ENCODE measurements at places on chromosomes 16 and 17.

DNA sequence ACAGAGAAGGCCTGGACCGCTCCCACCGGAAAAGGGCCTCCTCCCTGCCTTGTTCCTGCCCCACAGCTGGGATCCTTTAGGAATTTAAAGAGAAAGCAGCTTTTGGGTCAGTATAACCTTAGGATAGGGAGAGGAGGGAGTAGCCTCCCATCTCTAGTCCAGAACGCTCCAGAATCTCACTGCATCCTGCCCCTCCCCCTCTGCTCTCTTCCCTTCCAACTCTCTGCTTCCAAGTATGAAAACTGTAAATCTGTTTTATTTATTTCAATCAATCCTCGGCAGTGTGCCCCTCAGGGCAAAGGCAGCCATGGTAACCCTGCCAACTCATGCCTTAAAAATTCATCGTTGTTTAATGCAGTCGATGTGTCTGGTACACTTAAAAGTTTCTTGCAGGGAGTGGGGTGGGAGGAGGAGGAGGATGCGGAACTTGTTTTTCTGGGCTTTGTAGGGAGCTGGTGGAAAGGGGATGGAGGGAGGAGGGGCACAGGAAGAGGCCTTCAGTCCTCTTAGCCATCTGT, 21.2 kb upstream of the MTSS2 start:
- no peak for DNase-seq

GRCh38 chr17:81153340-81153803, 11.9 kb upstream of the PVALEF start:
- DNase-seq: peak; percentile 84

DNA sequence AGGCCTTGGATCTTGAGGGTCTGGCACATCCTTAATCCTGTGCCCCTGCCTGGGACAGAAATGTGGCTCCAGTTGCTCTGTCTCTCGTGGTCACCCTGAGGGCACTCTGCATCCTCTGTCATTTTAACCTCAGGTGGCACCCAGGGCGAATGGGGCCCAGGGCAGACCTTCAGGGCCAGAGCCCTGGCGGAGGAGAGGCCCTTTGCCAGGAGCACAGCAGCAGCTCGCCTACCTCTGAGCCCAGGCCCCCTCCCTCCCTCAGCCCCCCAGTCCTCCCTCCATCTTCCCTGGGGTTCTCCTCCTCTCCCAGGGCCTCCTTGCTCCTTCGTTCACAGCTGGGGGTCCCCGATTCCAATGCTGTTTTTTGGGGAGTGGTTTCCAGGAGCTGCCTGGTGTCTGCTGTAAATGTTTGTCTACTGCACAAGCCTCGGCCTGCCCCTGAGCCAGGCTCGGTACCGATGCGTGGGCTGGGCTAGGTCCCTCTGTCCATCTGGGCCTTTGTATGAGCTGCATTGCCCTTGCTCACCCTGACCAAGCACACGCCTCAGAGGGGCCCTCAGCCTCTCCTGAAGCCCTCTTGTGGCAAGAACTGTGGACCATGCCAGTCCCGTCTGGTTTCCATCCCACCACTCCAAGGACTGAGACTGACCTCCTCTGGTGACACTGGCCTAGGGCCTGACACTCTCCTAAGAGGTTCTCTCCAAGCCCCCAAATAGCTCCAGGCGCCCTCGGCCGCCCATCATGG, 4.0 kb upstream of the ADGRG3 start:
- DNase-seq: no peak

DNA sequence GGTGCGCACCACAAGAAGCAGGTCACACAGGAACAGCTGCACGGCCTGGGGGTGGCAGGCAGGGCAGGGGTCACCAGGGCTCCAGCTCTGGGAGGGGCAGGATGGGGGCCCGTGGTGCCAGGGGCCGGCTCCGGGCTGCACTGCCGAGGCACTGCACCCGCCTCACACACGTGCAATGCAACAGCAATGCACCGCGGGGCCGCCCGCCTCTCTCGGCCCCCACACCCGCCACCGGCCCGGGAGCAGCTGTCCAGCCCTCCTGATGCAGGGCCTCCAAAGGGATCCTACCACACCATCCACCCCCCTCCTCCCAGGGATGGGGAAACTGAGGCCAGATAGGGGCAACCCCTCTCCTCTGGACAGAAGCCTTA, 23.1 kb downstream of the SREBF1 start:
- no peak for DNase-seq

DNA sequence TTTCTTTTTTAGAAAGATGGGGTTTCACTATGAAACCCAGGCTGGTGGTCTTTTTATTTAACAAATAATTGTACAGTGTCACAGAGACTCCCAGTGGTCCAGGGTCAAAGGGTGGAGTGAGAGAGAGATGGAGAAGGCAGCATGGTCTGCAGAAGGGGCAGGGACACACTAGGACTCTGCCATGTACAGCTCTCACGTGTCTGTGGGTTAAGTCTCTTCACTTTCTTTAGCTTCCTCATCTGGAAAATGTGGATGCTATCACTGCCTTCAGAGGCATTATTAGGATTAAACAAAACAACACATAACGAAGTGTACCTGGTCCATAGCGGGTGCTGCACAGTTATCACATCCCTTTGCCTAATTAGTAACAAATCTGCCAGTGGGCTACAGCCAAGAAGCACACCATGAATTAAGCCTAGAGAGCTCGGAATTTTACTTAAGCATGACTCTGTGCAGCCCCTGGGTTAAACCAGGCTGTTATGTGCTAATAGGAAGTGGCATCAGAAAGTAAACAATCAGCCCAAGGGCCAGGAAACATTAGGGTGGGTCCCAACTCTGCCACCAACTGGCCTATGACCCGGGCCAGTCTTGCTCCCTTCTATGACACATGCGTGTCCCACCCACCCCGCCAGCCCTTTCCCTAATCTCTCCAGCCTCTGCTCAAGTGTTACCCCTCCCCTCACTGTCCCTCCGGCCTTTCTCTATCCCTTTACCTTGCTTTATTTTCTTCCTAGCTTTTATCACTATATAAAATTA, 13.9 kb downstream of the TOP3A start:
- no peak for DNase-seq

- no peak for DNase-seq
Observed at GRCh38 chr16:35516971-35517370, 2057.6 kb downstream of the TP53TG3F start.

DNA sequence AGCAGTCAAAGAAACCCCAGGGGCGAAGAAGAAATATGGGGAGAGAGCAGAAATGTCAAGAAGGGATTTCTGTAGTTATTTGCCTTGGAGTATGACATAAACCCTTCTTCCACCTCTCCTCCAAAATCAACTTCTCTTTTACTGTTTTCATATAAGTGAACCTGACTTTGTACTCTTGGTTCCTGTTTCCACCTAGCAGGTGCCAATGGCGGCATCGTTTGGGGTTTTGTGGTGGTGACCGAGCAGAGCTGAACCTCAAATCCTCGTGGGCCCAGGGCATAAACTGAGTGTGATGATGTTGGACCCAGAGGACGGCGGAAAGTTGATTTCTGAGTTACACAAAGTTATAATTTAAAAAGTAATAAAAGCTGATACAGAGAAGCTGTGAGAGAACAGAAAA, 39.6 kb upstream of the PSMD7 start:
- no peak for DNase-seq

DNA sequence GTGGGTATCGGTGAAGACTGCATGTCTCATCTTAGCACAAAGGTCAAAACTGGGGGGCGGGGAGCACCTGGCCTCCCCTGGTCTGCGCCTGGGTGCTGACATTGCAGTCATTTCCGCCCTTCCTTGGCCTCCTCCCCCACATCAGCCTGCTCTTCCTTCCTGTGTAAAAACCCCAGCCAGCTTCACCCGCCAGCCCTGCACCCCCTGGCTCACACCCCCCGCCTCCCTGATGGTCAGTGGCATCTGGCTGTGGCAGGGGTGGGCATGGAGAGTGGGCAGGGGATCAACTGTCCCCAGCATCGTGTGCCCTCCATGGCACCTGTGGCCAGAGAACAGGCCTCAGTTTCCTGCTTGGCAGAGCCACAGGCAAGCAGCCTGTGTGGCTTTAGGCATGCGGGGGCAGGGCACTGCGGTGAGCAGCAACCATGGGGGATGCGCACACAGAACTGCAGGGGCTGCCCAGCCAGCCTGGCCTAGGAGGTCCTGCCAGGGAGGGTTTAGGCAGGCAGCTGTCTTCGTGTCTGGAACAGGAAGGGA, 26.5 kb upstream of the LASP1NB start:
- no peak for DNase-seq

- no peak for DNase-seq
Observed at GRCh38 chr16:88014954-88015805, 63.9 kb downstream of the BANP start.

All from midbrain (tissue), 1 donor.